ENCODE measurements at places on chromosomes 16 and 17.

DNA sequence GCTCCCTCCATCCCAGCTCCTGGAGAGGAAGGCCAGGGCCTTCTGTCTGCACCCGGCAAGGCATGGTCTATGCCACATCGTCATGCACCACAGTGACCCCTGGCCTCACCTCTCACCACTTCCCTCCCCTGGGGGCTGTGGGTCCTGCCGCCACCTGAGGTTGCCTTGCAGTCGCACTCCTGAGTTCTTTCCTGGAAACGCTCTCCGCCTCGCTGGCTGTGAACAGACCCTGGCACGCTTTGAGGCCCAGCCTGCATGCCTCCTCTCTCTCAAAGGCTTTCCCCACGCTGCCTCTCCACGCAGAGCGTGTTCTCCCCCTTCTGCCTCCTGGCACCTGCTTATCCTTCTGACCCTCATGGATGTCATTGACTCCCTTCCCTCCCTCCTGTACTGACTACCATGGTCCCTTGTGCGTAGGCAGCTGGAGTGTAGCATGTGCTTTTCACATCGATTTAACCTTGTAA lies 45.4 kb downstream of the SEC14L1 start:
- DNase-seq, result no peak

- DNase-seq, result peak; percentile 76
These were observed 147.3 kb downstream of the CCDC182 start for GRCh38 chr17:57597531-57598453.

GRCh38 chr16:8667492-8667891 lies 6.9 kb upstream of the ABAT start:
- DNase-seq, result no peak

DNA sequence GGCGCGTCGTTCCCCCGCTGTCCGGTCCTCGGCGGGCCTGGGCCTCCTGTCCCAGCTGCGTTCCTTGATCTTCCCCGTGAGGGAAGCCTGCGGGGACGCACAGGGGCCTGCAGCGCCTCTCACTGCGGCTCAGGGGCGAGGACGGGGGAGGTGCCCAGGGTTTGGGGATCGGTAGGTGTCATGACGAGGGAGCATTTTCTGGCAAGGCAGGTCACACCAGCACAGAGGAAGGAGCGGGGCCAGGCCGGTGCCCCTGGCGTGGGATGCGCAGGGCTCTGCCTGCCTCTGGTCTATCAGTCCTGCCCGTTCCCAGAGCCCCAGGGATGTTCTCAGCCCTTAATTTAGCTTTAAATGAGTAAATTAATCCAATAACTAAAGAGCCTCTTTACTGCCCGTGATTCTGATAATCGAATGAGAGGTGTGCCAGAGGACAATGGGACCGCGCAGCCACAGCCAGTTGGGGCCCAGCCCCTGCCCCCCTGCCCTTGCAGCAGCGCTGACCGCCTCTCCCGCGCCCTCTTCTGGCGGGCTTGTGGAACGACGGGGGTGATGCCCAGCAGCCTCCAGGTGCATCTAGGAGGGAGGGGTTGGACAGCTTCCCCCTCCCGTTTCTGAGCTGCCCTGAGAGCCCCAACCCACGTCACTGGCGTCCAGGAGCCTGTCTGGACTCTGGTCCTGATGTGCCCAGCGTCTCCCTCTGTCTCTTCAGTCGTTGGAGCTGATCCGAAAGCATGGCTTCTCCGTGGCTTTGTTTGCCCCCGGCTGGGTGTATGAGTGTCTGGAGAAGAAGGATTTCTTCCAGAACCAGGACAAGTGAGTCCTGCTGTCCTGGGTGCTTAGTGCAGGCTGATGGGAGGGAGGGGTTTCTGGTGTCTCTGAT lies 7.9 kb downstream of the ENGASE start:
- peak; percentile 81 for DNase-seq

- DNase-seq, result no peak
These were observed 6.3 kb downstream of the ATP2A3 start for GRCh38 chr17:3957735-3958599.

DNA sequence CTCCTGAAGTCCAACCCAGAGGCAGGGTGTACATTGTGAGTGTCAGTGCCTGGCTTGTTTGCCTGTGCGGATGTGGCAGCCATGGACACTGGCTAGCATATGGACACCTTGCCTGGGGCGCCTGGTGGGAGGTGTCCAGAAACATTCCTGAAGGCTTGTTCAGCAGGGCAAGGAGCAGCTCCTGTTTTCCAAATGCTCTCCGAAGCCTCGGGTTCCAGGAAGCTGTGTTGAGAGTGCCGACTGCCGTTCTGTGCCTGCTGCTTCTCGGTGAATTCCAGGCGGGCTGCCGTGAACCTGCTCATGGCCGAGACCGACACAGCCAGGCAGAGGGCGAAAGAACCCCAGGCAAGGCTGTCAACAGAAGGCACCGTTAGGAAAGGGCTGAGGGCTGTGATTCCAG lies 10.9 kb upstream of the DHRS7C start:
- DNase-seq, result no peak

DNA sequence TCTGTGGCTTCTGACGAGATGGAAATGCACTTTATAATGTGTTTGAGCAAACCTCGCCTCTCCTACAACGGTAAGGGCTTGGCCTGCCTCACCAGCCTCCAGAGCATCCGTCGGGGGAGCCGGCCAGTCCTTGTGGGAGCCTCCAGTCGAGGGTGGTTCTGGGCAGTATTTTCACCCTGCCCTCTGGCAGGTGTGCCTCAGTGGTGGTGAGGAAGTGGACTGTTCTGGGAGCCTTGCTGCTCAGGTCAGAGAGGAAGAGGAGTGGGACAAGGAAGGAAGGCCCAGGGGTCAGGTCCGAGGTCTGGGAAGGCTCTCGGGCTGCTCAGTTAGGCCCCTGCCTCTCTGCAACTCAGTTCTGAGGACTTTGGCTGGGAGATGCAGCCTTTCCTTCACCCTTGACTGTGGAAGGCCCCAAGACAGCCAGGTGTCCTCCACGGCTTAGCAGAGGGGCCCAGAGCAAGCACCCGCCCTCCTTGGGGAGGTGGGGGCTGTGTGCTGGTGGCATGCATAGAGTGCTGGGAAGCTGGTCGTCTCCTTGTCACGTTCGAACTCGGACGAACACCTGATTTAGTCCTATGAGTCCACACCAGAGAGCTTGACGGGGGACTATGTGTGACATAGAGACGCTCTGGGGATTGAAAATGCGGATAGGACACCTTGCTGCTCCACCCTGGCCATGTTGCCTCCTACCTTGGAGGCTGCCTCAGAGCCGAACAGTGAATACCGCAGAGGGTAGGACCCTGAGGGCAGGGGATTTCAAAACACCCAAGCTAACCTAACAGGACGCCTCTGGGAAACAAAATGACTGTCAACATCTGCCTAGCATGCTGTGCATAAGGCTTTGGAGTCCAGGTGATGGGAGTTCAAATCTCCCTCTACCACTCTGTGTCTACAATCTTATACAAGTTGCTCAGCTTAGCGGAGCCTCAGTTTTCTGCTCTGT lies 22.7 kb downstream of the LDHD start:
- no peak for DNase-seq

GRCh38 chr17:10069301-10069700 lies 129.1 kb downstream of the GAS7 start:
- DNase-seq, result no peak

DNA sequence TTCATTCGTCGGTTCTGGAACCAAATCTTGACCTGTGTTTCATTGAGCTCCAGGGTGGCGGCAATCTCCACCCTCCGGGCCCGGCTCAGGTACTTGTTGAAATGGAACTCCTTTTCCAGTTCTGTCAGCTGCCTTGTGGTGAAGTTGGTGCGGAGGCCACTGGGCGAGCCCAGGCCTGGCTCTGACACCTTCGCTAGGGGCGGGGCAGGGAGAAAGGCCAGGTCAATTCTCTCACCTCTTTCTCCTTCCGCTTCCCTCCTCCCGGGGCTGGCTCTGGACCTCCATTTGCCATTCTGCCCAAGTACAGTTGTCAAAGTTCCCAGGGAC lies 1.2 kb downstream of the HOXB1 start:
- no peak for DNase-seq

GRCh38 chr16:84643674-84644073 lies 4.6 kb upstream of the KLHL36 start:
- no peak for DNase-seq

GRCh38 chr17:74757502-74757901 lies 9.1 kb downstream of the NHERF1 start:
- DNase-seq, result no peak

GRCh38 chr17:28662527-28662829 lies 473 bp downstream of the SUPT6H start:
- DNase-seq, result no peak

GRCh38 chr17:8785547-8786413 lies 13.4 kb downstream of the MFSD6L start:
- peak; percentile 92 for DNase-seq

DNA sequence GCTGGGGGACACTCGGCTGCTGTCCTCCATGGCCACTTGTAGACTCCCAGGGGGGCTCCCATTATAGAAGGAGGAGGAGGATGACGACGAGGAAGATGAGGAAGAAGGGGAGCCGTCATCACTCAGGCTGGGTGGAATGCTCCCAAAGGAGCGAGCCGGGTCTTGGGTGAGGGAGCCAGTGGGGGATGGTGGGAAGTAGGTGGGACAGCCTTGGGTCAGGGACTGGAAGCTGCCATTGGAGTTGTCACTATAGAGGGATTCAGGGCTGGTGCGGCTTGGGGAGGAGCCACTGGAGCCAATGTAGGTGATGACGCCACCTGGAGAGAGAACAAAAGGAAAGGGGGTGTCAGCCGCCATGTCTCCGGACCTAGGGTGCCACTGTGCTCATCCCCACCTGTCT lies 3.3 kb downstream of the NR1D1 start:
- DNase-seq, result no peak

- DNase-seq, result peak; percentile 54
These were observed 79.8 kb upstream of the TMEM132E start for GRCh38 chr17:34499576-34499975.

- DNase-seq, result no peak
These were observed 35.9 kb upstream of the FOXJ1 start for GRCh38 chr17:76176701-76177574.

DNA sequence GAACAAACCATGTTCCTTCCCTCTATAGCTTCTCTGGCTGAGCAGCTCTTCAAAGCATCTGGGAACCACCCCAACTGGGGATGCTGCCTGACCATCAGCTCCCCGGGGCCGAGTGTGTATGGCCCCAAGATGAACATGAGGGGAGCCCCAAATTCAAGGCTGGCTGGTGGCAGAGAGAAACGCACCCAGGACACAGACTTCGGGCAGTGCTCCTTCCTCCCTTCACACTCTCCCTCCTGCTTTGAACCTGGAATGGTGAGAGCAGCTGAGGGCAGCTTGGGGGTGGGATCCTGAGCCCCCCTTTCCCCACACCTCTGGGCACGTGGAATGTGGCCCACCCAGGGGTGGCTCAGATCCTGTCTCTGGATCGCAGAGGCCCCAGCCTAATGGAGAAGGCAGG lies 17.2 kb downstream of the TLE7 start:
- DNase-seq, result no peak

DNA sequence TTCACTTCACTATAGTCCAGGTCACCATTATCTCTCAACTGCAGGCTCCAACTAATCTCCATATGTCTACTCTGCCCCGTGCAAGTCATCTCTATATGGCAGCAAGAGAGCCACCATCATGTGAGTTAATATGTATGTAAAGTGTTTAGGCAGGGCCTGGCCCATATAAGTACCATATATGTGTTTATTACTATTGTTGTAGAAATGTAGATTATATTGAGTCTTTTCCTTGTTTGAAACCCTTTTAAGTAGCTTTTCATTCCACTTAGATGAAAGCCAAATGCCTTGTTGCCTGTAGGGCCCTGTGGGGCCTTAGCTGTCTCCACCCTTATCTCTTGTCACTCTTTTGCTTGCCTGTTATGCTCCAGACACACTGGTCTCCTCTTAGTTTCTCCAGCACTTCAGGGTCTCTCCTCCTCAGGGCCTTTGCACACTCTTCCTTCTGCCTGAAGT lies 164.0 kb downstream of the PHKB start:
- DNase-seq, result no peak

Measured in endothelial cell (in vitro differentiated cells).